ENCODE measurements at places on chromosomes 16 and 17. TPM values are rescaled to one million over a fixed set of nuclear protein-coding genes. Genes with fewer than 3 reads are reported as not detected.

Gene KDM6B
- 1.8 TPM for total RNA-seq

Gene GLP2R
- not detected for total RNA-seq

Gene HS3ST2
- total RNA-seq, result 2.3 TPM

Gene CA4
- total RNA-seq, result 4.9 TPM

Gene DNAH2
- 0.38 TPM for total RNA-seq

Gene RFNG
- 36.9 TPM for total RNA-seq

Gene ARHGDIA
- total RNA-seq, result 80.1 TPM

Gene C1QTNF8
- not detected for total RNA-seq

Gene LDHD
- total RNA-seq, result 10.6 TPM

Gene PRR35
- total RNA-seq, result 1.4 TPM

Gene EXOSC6
- total RNA-seq, result 27.8 TPM

Gene EMP2
- total RNA-seq, result 7.4 TPM
